ENCODE measurements at places on chromosomes 1 and 21. TPM values are rescaled to one million over a fixed set of nuclear protein-coding genes. Genes with fewer than 3 reads are reported as not detected.

PRKAA2 gene
- 5.4 TPM for polyA plus RNA-seq

OR2L13 gene
- not detected for polyA plus RNA-seq

DNA sequence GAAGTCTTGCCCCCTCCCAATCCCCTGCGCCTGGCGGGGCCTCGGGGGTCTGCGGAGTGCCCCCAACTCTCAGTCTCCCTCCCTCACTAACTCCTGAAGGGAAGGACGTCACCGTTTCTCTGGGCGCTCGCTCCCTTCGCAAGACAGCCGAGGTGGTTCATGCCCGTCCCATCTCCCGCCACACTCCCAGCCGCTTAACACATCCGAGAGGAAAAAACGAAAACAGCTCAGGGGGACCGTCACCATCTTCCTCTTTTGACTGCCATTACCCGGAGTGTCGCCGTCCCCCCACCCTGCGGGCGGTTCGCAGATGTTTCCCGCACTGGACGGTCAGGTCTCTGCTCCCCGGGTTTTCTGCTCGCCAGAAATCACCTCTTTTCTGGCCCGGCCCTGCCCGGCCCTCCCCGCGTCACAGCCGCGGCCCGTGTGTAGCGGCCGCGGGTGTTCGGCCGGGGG lies 532 bp downstream of the ERO1B start:
- DNase-seq = peak; percentile 40

RGS13 gene
- 1.4 TPM for polyA plus RNA-seq

GRCh38 chr1:103525114-103525606 lies 339 bp upstream of the RNPC3 start:
- peak; percentile 37 for DNase-seq

All from right lung (tissue), 10 donors.